ENCODE measurements at places on chromosomes 7 and 10. TPM values are rescaled to one million over a fixed set of nuclear protein-coding genes. Genes with fewer than 3 reads are reported as not detected.

The MACC1 gene
- 0.36 TPM for total RNA-seq

The SLC29A4 gene
- 1.1 TPM for total RNA-seq

DNA sequence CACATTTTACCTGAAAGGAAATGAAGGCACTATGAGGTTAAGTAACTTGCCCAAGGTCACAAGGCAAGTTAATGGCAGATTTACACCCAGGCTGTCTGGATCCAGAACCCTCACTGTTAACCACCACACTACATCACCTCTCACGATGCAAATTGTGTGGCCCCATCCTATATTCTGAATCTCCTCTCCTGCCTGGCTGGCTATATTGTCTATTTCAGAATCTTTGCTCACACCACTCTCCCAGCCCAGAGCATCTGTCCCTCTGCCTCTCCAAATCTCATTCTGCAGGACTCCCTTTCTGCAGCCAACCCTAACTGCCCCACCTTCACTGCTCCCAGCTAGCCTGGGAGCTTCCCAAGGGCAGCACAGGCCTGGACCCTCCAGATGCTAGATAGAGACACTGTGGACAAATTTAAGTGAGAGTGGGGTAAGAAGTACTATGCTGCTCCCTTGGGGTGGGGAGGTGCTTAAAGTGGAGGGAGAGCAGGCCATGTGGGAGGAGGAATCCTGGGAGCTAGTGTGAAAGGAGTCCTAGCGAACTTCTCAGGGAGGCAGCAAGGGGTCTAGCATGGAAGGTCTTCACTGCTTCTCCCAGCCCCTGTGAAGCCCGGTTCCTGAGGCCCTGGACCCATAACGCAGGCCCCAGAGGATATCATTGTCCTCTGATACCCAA is 786 bp downstream of the CUEDC2 start:
- peaks cover 5% of the 10 kb centered on the region for H3K36me3 ChIP-seq
- H3K4me3 ChIP-seq = peak overlapping the region; percentile 83
- H3K27me3 ChIP-seq = no peaks in the 10 kb centered on the region

- no peaks in the 10 kb centered on the region for H3K4me1 ChIP-seq
- H3K4me3 ChIP-seq = no peak overlapping the region
- peaks cover 15% of the 10 kb centered on the region for H3K27me3 ChIP-seq
- H3K27ac ChIP-seq = no peak overlapping the region
- H3K36me3 ChIP-seq = no peaks in the 10 kb centered on the region
Observed at GRCh38 chr10:122363311-122363710, 11.2 kb upstream of the PLEKHA1 start.

DNA sequence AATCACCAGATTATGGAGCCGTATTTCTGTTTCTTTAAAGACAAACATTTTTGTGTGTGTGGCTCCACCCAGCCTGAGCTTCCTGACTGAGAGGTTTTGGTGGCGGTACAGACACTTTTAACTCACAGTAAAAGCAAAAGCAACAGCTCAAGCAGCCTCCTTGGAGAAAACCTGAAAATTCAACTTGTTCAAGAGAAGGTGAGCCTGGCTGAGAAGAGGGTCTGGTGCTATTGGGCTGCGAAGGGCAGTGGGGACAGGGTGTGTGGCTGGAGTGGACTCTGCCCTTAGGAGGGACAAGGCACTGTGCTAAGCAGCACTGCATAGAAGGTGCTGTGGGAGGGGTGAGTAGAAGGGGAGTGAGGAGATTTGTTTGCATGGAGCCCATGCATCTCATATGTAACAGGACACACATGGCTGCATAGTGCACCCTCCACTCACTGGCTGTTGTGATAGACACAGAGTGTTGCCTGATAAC is at the start of gene GIMAP7:
GIMAP7 (plus strand) TSS at position 125 of the 475 bp plus-strand sequence. CDS start 5,103 bp downstream, outside the sequence.
- H3K4me3 ChIP-seq = no peak within 1 kb of the TSS
- no peak for DNase-seq
- no peaks in the 10 kb centered on the region for H3K27me3 ChIP-seq

GRCh38 chr7:52668435-52668834 is 367.0 kb upstream of the POM121L12 start:
- H3K27ac ChIP-seq = no peak overlapping the region
- H3K4me1 ChIP-seq = no peaks in the 10 kb centered on the region
- H3K27me3 ChIP-seq = no peaks in the 10 kb centered on the region
- H3K36me3 ChIP-seq = no peaks in the 10 kb centered on the region
- DNase-seq = no peak
- H3K4me3 ChIP-seq = no peak overlapping the region

- DNase-seq = no peak
- H3K4me1 ChIP-seq = no peaks in the 10 kb centered on the region
- no peaks in the 10 kb centered on the region for H3K27me3 ChIP-seq
Observed at GRCh38 chr10:71334221-71334791, 15.2 kb downstream of the SLC29A3 start.
